GOT3 (cell line): ENCODE measurements at places on chromosomes 16 and 17.

DNA sequence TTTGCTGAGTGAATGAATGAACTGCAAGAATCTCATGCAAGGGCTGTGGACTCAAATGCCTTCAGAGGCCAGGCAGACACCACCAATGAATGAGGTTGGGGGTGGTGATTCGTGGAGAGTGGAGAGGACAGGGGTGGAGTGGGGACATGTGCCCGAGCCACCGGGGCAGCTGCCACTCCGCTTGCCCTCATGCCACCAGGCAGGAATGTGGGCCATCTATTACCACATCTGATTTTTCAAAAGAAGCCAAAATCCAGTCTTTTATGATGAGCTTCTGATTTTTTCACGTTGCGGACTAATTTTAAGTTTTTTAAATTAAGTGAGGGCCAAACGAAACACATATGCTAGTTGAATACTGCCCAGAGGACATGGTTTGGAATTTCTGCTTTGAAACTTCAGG is 67.1 kb upstream of the SMURF2 start:
- no peak for DNase-seq

- no peak for DNase-seq
Observed at GRCh38 chr17:9306086-9306485, 269.5 kb downstream of the STX8 start.

DNA sequence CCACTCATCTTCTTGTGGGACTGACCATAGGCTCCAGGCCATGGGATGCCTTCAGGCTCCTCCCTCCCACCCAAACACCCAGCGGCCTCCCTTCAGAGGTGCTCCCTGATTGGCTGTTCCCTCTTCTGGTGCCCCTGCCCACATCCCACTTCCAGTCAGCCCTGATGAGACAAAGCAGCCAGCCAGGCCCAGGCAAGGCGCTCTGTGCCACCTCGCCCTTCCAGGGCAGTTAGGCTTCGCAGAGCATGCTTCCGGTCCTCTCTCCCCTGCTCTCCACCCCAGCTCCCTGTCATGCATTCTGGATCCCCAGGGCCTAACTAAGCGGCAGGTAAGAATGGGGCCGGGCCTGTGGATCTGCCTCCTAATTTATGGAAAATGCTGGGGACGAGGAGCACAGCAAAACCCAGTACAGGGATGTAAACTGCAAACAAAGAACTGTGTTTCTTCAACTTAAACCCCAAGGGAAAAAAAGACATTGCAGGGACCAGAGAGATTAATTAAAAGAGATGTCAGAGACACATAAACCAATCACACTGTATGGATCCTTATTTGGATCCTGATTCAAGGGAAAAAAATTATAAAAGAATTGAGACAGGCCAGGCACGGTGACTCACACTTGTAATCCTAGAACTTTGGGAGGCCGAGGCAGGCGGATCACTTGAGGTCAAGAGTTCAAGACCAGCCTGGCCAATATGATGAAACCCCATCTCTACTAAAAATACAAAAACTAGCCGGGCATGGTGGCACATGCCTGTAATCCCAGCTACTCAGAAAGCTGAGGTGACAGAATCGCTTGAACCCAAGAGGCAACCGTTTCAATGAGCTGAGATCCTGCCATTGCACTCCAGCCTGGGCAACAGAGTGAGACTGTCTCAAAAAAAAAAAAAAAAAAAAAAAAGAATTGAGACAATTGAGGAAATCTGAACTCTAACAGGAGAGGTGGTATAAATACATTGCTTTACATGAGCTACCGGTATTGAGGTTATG is 26.0 kb downstream of the ZDHHC7 start:
- DNase-seq: peak; percentile 13

GRCh38 chr17:38881600-38882191 is 11.8 kb downstream of the LASP1 start:
- no peak for DNase-seq

GRCh38 chr16:67395105-67395457 is 1.8 kb upstream of the TPPP3 start:
- no peak for DNase-seq

- no peak for DNase-seq
Observed at GRCh38 chr16:84052071-84052622, 9.6 kb upstream of the SLC38A8 start.
